ENCODE measurements at places on chromosomes 5 and 9. TPM values are rescaled to one million over a fixed set of nuclear protein-coding genes. Genes with fewer than 3 reads are reported as not detected.
A peak's percentile ranks its signal among the peaks of the same experiment; 100 is the strongest.

Gene FOXD4L3
- total RNA-seq, result 0.27 TPM

DNA sequence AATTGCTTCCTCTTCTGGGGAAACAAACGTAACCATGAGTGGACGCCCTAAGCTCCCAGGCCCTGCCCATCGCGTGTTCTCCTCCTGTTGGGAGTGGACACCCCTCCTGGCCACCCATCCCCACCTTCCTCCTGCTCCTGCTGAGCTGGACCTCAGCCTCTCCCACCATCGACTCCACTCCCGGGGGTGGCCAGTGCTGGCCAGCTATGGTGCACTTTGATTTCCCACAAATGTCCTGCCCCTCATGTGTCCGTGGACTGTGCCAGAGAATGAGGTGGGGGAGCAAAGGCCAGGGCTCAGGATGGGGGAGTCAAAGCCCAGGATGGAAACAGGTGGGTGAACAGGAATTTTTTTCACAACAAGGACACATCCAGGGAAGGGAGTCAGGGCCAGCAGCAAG, 62.8 kb downstream of the MED10 start:
- no peak for DNase-seq

DNA sequence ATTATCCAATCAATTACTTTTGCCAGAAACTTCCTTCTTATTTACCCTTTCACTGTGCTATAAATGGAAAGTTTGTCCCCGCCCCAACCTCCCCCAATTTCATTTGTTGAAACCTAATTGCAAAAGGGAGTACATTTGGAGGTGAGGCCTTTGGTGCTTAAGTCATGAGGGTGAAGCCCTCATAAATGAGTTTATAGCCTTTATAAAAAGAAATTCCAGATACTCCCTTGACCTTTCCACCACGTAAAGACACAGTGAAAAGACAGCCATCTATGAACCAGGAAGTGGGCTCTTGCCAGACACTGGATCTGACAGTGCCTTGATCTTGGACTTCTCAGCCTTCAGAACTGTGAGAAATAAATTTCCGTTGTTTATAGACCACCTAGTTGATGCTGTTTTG, 82.3 kb downstream of the NUDT12 start:
- DNase-seq, result no peak

GRCh38 chr9:122339579-122339978, 31.2 kb upstream of the PTGS1 start:
- DNase-seq, result no peak

GRCh38 chr9:78566948-78567675, 270.2 kb downstream of the PSAT1 start:
- no peak for DNase-seq

DNA sequence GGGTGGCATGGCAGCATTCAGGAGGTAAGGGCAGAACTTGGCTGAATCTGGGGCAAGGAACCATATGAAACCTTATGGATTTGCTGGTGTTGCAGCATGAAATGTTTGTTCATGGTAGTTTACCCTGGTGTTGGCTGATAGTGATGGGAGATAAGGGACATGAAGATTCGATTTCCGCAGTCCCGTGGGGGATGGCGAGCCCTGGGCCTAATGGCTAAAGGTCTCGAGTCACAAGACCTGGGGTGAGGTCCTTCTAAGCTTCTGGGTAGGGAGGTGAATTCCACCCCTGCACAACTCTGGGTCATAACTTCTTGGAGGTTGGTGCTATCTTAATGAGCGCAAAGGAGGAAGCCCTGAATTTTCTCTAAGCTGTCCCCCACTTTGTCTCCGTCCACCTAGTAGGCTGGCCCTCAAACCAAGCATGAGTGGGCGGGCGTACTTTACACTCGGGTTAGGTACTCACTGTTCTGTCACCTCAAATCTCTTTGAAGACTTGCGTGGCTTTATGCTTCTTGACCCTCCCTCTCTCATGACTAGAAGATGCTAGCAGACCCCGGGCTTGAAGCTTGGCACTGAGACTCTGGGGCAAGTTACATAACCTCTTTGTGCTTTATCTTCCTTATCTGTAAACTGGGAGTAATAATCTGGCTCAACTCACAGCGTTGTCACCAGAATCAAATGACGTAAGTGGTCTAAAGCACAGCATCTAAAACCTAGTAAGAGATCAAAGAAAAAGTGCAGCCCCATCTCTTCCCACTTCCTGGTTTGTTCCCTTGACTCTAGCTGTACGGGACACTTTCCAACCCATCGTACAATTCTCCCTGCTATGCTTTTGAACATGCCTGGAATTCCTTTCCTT, 72.5 kb downstream of the BASP1 start:
- DNase-seq, result no peak

DNA sequence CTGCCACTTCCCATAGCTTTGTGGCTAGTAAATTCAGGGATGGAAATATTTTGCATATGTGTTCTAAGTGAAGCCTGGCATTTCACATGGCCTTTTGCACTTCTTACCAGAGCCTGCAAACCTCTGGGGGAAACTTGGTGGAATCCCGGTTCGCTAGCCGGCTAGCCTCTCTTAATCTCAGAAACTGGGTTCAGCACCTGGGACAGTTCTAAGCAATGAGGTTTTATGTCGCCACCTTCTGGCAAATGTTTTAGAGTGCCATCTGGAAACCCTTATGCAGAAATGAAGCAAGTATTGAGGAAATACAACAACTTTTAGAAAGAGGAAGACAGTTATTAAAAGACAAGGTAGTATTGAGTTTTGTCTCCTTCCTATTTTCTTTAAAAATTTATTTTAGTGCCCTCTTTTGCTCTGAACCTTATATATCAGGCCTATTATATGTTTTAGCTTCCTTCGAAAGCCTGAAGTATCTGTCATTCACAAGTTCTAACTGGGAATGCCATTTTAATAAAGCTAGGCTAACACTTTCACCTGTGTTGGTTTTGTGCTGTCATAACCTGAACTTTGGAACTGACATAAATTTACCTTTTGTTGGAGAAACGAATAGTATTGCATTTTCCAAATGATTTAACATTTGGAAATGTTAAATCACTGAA, 963 bp upstream of the HTR1A start:
- DNase-seq, result peak; percentile 32

GRCh38 chr5:9713959-9714586, 83.9 kb upstream of the TAS2R1 start:
- DNase-seq, result no peak

GRCh38 chr9:124934290-124934689, 6.6 kb downstream of the GOLGA1 start:
- DNase-seq, result no peak

GRCh38 chr9:72361217-72361616, 3.8 kb downstream of the ZFAND5 start:
- DNase-seq, result no peak

Data from glutamatergic neuron (in vitro differentiated cells).